ENCODE measurements at places on chromosomes 6 and 20.

GRCh38 chr20:58976061-58976730 lies 4.9 kb upstream of the NELFCD start:
- DNase-seq = no peak

GRCh38 chr20:17912916-17913315 lies 55.7 kb downstream of the SNX5 start:
- DNase-seq = no peak

DNA sequence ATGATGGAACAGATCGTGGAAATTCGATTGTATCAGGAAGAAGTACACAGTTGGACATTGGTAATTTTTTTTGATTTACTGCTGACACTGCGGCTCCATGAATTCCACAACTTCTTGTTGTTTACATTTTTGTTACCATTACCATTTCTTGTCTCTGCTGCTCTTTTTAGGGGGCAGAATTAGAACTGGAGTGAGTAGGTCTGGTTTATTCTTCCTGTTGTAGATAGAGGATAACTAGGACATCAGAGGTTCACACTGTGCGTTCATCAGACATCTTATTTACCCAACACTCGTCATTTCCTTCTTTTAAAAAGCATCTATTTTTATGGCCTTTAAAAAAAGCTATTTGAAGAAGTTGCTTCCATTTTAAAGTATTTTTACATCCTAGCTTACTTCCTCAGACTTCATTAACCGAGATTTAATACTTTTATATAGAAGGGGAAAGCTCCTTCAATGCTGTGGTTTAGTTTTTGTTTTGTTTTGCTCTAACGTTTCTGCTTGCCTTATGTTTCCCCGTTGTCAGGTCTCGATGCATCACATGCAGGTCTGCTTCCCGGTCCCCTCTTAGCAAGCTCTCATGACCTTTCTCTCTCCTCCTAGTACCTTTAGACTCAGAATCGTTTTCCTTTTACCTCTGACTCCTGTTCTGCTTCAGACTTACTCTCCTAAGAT lies 139.1 kb downstream of the ARID1B start:
- no peak for DNase-seq

DNA sequence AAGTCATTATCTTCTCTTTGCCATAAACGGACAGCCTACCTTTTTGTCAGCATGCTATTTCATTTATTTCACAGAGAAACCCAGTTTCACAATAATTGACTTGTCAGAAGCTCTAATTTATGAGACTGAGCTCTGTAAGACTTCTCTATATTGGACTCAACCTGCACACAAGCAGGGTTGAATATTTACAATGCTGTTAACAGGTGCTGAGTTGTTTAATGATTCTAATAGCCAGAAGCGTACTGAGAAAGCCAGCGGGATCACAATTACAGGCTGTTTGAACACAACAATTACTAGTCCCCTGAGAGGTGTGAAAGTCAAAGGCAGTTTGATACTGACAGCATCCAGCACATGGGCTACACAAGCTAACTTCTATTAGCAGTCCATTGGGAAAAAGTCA lies 128.2 kb upstream of the SIM1 start:
- peak; percentile 99 for DNase-seq

DNA sequence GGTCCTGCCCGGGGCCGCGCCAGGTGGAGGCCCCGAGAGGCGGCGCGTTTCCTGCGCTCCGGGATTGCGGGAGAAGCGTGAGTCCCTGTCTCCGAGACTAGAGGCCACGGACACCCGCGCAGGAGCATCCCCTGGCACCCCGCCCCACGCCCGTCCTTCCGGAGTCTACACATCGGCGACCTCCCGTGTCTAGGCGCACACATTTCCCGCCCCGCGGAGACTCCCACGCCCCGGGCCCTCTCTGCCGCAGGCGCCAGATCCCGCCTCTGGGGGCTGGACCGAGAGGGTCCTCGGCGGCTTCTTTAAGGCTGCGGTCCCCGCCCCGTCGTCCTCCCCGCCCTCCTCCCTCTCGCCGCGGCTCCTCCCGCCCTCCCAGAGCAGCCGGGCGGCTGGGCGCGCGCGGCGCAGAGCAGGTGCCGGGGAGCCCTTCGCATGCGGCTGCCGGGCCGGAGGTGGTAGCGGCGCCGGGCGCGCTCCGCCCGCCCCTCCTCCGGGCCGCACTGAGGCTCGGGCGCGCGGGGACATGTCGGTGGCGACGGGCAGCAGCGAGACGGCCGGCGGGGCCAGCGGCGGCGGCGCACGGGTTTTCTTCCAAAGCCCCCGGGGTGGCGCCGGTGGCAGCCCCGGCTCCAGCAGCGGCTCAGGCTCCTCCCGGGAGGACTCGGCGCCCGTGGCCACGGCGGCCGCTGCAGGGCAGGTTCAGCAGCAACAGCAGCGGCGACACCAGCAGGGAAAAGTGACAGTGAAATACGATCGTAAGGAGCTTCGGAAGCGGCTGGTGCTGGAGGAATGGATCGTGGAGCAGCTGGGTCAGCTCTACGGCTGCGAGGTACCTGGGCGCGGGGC lies at the start of gene PPP1R14C:
Gene PPP1R14C (plus strand): TSS at position 375 of the 846 bp plus-strand sequence. CDS start 149 bp downstream, at position 524.
- peak; percentile 36 for DNase-seq

DNA sequence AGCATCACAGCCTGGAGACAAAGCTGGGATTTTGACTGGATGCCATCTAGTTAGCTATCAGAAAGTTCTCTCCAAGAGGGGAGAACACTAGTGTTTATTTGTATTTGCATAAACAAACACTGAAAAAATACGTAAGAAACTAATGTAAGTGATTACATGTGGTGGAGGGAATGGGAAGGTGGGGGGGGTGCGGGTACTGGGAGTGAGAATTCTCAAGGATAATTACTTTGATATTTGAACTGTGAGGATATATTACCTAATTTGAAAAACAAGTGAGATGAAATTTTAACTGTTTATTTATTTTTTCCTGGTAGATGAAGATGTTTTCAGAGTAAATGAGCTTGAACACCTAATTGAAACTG lies 54.7 kb downstream of the VEGFA start:
- no peak for DNase-seq

DNA sequence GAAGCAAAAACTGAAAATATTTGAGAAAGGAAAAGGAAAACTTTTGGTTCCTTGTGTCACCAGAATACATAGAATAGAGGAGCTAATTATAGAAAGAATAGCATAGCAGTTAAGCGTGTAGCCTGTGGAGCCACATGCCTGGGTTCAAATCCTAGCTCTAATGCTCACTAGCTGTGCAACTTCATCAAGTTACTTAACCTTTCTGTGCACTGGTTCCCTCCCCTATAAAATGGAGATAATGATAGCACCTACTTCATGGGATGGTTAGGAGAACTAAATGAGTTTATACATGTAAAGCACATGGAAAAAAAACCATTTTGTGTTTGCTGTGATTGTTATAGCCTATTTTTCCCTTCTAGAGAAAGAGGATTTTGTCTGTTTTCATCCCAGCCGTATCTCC lies 24.5 kb upstream of the RNGTT start:
- DNase-seq = no peak

- no peak for DNase-seq
Measured at GRCh38 chr6:130128326-130128725, 94.4 kb downstream of the SAMD3 start.

GRCh38 chr6:88712243-88712936 lies 251.0 kb downstream of the RNGTT start:
- no peak for DNase-seq

DNA sequence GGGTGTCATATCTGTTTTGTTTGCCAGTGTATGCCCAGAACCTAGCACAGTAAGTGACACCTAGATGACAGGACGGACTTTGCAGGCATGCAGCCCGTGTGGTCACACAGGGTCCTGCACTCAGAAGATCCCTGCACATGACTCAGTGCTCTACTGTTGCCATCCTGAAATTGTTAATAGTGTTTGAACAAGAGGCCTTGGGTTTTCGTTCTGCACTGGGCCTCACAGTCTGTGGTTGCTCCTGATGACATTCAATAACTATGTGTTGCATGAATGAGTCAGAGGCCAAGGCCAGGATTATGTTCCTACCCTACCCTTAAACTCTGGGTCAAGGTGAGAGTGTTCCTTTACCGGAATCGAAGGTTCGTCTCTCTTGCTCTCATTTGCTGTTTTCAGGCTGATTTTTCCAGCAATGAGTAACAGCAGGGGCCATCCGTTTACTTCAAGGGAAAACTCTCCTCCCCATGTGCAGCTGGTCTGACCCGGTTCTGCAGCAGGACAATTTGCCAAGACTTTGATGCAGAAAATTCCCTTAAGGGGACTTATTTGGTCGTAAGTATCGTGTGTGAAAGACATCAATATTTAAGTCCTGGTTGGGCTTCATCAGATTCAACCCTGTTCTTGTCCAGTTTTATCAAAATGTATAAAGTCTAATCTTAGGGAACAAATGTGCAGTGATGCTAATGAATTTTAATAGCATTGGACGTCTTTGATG lies 13.0 kb upstream of the PFDN4 start:
- DNase-seq = no peak

GRCh38 chr6:25830458-25830857 lies 1.4 kb downstream of the SLC17A1 start:
- no peak for DNase-seq

- no peak for DNase-seq
Measured at GRCh38 chr20:61631751-61632150, 379.7 kb downstream of the CDH4 start.

- DNase-seq = no peak
Measured at GRCh38 chr6:36223706-36224105, 27.2 kb downstream of the BRPF3 start.

DNA sequence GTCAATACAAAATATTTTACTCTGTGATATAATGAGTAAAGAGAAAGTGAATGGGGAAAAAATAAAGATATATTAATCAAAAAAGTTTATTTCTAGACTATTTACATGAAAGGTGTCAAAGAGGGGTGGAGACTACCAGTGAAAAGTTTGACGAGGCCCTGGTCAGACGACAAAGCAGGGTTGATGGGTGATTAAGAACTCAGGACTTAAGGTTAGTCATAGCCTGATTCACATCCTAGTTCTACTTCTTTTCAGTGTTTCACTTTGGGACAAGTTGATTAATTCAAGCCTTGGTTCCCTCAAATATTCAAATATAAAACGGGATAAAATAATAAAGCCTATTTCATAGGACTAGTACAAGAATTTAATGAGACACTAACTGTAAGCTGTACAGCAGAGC lies 178.2 kb upstream of the HS3ST5 start:
- no peak for DNase-seq

DNA sequence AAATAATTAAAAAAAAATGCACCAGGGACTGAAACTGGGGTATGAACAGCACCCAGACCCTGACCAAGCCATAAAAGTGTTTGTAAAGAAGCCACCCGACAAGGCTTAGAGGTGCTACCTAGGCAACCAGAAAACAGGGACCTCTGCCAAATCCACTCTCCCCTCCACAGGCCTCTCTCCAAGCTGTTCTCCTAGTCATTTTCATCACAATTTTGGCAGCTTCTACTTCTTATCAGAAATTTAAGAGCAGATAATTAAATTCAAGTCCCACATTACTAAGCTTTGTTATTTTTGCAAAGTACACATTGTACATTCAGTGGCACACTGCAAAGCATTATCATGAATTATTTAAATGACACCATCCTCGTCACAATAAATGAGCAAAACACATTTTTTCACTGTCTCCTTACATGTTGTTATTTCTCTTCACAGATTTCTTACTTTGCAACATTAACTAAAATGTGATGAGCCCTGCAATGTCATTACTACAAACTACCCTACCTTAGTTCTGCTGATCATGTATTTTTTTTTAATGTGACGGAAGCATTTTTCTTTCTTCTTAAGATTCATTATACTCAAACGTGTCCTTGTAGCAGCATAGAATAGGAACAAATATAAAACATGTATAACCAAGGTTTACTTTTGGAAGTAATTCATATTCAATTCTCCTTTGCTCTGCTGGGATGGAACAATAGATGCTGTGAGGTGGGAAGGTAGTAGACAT lies 38.1 kb downstream of the ECT2L start:
- peak; percentile 76 for DNase-seq

GRCh38 chr6:402901-403658 lies 11.5 kb downstream of the IRF4 start:
- DNase-seq = no peak

- no peak for DNase-seq
Measured at GRCh38 chr6:36593569-36594028, 563 bp upstream of the SRSF3 start.

DNA sequence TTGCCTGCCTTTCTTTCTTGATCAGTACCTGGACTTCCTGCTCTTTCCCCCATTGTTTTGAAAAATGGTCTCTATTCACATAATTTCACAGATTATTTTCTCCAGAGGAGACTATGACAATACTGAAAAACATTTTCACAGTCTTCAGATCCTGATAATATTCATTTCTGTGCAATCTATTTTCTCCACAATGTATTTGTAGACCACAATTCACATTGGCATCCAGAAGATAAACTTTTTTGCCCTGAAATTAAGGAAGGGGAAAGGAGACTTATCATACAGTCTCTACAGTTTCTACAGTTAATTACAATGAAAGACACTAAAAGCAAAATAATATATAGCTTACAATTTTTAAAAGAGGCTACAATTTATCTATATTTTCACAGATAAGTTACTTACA lies 18.4 kb downstream of the LCA5 start:
- no peak for DNase-seq

DNA sequence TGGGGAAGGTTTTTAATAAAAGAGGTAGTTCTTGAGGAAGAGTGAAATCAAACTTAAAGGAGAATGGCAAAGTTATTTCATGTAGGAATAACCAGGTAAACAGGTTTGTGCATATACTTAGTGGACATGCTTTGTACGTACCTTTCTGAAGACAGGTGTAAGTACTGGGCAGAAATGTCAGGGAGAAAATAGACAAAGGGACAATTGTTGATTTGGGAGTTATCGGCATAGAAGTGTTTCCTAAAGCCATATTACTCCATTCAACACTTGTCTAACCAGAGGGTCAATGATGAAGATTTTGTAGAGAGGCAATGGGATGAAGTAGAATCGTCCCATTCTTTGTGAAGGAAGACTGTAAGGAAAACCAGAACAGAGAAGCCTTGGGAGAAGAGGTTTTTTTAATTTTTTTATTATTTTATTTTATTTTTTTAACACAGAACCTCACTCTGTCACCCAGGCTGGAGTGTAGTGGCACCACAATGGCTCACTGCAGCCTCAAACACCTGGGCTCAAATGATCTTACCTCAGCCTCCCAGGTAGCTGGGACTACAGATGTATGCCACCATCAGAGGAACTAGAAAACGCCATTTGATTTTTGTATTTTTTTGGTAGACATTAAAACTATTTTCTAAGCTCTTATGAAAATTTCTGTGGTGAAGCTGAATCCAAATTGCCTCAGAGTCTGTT lies 18.0 kb downstream of the SMAP1 start:
- DNase-seq = no peak
